ENCODE measurements at places on chromosomes 4 and X.
A peak's percentile ranks its signal among the peaks of the same experiment; 100 is the strongest.

- DNase-seq, result peak; percentile 39
These were observed 45.8 kb downstream of the TBC1D14 start for GRCh38 chr4:6955261-6955911.

DNA sequence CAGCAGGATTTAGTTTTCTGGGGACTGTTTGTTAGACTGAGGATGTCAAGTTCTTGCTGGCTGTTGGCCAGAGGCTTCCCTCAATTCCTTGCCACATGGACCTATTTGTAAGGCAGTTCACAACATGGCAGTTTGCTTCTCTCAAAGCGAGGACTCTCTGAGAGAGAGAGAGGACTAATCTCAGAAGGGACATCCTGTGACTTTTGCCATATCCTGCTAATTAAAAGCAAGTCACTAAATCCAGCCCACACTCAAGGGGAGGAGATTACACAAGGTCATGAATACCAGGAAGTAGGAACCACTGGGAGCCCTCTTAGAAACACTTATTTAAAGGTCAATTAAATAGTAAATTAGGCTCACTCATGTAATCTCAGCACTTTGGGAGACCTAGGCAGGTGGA is 38.2 kb downstream of the PPP1R2C start:
- peak; percentile 54 for DNase-seq

DNA sequence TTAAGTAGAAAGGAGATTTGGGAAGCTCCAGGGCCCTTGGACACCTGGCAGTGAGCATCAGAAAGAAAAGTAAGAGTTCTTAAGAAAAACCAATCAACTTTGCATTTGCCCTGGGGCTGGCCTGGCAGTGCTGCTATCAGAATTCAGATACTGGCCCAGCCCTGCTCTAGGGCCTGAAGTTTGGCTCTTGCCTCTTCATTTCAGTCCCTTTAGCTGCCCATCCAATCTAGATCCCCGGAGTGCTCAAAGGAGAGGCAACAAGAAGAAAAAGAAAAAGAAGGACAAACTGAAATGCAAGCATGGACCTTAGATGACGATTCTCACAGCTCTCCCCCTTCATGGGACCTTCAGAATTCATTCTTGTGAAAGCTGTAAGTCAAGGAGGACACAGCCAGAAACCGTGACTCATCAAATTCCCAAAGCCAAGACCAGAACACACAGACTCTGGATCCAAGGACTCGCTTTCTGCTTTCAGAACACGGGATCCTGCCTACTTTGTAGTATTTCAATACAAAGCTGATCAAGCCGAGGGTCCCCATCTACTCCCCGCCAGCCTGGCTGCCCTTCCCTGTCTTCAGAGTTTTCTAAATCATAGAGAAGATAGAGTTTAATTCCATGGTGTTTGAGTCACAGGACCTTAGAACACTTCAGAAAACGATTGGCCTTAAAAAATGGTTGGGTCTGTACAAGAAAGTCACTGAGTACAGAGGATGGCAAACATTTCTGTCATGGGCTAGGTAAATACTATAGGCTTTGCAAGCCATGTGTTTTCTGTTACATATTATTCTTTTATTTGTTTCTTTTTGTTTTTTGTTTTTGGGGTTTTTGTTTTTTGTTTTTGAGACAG is 103.7 kb downstream of the RBM47 start:
- peak; percentile 27 for DNase-seq

- DNase-seq, result no peak
These were observed 77.1 kb downstream of the DCTD start for GRCh38 chr4:182840108-182840507.

GRCh38 chr4:81586706-81587105 is 115.0 kb upstream of the RASGEF1B start:
- DNase-seq, result no peak

- DNase-seq, result peak; percentile 81
These were observed 144.9 kb downstream of the ANXA5 start for GRCh38 chr4:121551881-121552280.

DNA sequence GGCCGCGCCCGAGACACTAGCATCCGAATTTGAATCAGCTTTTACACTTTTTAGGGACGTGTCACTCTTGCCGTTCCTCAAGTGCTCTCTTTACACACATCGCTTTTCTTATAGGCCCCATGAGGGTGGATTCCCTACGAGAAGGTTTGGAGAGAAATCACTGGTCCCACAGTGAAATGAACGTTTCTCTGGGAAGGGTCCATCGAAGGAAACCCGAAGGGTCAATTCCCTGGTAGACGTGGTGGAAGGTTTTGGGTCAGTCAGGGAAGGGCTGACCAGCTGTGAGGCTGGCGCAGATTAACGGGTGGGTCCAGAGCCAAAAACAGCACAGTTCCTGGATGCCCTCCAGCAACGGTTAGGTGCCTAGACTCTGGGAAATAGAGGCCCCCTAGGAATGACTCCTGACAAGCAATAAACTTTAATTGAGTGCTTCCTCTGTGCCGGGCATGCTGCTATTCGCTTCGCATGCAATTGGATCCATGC is 35.9 kb downstream of the ETDC start:
- DNase-seq, result no peak

DNA sequence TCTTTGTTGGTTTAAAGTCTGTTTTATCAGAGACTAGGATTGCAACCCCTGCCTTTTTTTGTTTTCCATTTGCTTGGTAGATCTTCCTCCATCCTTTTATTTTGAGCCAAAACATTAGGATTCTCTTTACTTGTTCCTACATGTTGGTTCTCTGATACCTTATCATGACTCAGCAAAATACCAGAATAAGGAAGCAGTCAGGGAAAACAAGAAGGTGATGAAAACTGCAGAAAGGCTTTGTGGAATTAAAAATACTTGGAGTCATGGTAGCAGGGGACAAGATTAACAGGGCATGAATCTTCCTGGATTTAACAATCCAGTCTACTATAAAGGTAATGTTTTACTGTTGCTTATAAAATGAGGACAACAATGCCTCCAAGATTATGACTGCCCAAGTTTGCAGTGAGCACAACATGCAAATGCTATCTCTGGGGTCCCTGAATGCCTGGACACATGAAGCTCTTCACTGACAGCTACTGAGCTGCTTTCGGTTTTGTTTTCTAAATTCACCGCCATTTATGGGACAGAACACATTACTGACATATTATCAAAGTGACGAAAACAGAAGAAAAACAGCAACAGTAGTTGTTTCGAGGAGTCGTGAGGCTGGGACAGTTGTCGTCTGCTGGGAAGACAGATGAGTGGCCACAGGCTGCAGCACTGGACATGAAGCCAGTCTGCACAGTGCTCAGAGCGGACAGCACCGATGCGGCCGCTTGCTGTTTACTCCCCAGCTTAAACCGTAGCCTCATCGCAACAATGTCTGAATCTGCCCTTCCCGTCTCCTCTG is 174.5 kb upstream of the DKK2 start:
- DNase-seq, result peak; percentile 3

DNA sequence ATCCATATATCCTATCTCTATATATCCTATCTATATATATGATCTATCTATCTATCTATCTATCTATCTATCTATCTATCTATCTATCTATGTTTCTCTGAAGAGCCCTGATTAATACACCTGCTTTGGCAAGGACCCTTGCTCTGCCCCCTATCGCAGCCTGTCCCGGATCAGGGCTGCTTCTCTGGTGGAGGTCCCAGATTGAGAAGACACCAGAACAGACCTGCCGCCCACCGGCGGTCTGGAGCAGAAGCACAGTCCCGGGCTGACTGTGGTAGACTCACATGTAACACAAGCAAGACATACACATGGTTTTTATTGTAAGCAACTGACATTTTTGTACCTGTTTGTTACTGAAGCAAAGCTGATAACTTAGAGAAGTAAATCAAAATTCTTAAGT is 52.8 kb downstream of the ING2 start:
- DNase-seq, result no peak

- no peak for DNase-seq
These were observed 22.2 kb upstream of the TBC1D8B start for GRCh38 chrX:106780264-106780663.

DNA sequence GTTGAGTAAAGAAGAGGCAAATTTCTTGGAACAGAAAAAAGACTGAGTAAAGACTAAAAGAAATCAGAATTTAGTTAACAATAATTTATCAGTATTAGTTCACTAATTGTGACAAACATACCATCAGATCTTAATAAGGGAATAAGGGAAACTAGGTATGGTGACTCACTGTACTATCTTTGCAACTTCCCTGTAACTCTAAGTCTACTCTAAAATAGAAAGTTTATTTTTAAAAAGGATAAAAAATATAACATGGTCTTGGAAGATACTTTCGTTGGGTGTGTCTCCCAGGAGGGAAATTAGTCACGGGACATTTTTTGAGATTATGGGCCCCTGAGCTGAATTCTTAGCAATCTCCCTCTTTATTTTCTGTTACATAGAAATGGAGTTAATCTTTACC is 97.3 kb downstream of the EMCN start:
- no peak for DNase-seq

DNA sequence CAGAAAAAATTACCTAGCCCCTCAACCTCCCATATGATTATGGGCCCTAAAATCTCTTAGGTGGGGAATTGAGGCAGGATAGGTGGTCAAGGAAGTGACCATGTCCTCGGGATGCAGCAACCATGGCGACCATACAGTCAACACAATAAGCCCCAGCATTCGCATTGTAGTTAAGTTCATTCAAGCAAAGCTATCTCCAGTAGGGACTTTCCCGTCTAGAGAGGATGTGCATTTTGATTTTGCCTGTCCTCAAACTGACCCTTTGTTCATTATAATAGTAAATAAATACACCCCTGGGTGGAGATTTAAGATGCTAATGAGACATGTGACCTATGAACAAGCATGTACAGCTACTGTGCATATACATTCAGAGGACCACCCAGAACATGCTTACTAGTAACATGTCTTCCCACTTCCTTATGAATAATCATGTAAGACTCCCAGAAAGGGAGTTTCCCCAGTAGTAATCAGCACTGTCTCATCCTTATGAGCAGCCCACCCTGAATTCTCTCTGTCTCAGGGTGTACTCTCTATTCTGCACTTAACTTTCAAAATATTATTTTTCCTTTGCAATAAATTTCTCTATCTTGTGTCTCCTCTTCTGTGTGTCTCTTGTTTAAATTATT is 74.3 kb downstream of the NUDT11 start:
- no peak for DNase-seq

GRCh38 chr4:15776871-15777648 is 1.1 kb upstream of the CD38 start:
- no peak for DNase-seq

DNA sequence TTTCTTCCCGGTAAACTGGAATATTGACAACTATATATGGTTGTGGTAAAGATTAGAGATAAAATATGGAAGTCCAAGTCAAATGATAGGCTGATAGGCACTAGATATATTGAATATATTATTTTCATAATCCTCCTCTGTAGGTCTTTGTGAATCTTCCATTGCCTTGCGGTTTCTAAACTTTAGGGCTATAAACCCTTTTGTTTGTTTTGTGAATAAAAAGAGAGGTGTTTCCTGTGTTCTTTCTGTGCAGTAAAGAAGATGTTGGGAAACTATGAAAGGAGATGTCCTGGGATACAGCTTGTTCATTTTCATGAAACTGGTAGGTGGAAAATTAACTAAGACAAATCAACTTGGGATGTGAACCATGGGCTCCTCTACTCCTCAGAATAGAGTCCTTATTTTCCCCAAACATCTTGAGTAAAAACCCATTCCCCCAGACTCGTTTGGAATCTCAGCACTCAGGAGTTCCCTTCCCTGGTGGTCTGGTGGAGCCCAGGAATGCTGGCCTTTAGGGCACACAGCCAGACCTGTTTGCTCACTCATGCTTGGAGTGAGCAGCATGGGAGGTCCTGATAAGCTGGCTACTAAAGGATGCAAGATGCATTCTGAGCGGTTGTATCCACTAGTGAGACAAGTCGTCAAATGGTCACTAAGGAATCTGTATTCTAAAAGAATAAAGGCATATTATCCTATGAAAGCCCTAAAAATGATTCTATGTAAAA is 22.2 kb downstream of the PRDM8 start:
- no peak for DNase-seq

GRCh38 chr4:1575418-1576303 is 108.5 kb downstream of the FAM53A start:
- no peak for DNase-seq

- no peak for DNase-seq
These were observed 50.4 kb downstream of the RTL9 start for GRCh38 chrX:110408949-110409588.

GRCh38 chr4:83734576-83734975 is 198.7 kb downstream of the GPAT3 start:
- no peak for DNase-seq

GRCh38 chr4:137572163-137572562 is 39.9 kb upstream of the PCDH18 start:
- no peak for DNase-seq

DNA sequence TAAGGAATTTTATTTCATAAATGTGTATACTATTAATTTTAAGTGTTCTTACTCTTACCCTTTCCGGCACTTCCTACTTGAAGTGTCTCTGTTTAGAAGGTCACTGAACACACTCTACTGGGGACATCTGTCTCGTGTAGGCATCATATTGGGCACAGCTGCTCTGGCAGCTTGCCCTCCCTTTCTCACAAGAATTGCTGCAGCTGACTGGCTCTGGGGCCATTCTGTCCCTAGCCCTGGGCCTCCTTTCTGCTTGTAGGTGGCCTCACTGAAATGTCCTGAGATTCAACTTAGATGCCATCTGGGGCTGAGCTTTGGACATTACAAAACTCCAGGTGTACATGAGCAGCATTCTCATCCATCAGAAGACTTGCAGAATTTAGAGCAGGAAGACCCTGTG is 49.6 kb downstream of the SMAD1 start:
- DNase-seq, result peak; percentile 4

DNA sequence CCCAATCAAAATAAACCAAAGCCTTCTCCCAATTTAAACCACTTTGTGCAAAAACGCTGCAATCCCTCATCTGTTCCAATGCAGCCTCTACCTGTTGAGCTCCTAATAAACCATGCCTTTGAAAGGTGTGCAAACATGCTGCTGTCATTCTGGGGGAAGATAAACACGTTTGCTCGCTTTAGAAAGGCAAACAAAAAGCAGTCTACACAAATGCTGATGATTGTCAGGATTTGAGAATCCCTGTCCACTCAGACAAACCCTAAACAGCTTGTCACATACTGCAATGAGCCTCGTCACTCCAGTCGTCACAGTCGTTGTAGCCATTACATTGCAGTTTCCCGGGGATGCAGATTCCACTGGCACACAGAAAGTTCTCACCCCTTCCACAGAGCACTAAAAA is 145.2 kb downstream of the CORIN start:
- DNase-seq, result peak; percentile 98

GRCh38 chr4:7017446-7018048 is 25.6 kb upstream of the TADA2B start:
- no peak for DNase-seq

DNA sequence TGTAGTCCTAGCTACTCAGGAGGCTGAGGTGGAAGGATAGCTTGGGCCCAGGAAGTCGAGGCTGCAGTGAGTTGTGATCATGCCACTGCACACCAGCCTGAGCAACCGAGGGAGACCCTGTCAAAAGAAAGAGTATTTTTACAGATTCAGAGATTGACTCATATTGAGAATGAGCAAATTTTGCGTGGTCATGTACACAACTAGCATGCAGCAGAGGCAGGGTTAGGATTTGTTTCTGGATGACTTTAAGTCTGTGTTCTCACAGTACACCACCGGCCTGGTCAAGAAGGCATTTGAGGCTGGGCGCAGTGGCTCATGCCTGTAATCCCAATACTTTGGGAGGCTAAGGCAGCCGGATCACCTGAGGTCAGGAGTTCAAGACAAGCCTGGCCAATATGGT is 44.8 kb upstream of the CBR4 start:
- no peak for DNase-seq
